ENCODE measurements at places on chromosomes 13 and 19. TPM values are rescaled to one million over a fixed set of nuclear protein-coding genes. Genes with fewer than 3 reads are reported as not detected.
A peak's percentile ranks its signal among the peaks of the same experiment; 100 is the strongest.

- no peak for DNase-seq
Observed at GRCh38 chr19:42480335-42481095, 37.8 kb upstream of the CXCL17 start.

- no peak for DNase-seq
Observed at GRCh38 chr19:30245401-30246039, 126.7 kb upstream of the ZNF536 start.

DNA sequence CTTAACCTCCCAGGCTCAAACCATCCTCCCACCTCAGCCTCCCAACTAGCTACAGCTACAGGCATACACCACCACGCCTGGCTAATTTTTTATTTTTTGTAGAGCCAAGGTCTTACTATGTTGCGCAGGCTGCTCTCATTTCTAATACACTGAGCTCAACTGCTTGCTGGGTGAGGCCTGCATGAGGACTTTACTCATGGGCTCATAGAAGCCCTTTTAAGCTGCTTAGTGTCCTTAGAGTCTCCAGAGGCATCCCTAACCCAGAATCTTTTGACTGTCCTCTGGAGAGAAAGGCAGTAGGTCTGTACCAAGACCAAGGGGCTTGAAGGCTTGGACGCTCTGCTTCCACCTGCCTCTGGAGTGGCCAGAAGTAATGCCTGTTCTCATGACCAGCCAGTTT is 141.6 kb downstream of the TM9SF2 start:
- DNase-seq: no peak

- peak; percentile 24 for DNase-seq
Observed at GRCh38 chr13:97505017-97505416, 71.0 kb downstream of the RAP2A start.

DNA sequence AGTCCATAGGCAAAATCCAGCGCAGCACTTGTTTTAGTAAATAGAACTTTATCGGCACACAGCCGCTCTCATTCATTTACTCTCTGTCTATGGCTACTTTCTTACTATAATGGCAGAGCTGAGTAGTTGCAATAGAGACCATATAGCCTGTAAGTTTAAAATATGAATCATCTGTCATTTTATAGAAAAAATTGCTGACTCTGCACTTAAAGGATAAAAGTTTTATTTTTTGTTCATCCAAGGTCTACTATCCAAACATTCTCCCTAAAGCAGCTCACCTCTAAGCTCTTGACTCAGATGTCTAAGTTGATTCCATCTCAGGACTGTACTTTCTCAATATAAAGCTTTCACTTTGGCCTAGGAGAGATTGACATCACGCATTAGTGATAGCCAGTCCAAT is 825.7 kb downstream of the OLFM4 start:
- no peak for DNase-seq

- DNase-seq: peak; percentile 2
Observed at GRCh38 chr13:35309706-35310105, 166.8 kb downstream of the MAB21L1 start.

DNA sequence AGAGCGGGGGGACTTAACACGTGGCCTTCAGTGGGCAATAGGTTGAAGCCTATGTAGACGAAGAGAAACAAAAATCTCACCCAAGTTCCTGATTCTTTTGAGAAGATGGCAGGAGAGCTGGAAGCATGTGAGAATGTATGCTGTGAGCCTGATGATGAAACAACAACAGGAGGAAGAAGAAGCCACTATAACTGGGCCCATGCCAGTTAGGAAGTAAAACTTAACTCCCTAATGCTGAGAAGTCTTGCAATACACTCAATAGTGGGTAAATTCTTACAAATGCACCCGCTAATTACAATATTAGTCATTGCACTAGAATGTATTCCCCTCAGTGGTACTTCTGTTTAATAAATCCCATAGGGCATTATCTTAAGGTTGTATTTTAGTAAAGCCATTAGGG is 9.1 kb downstream of the PCDH17 start:
- no peak for DNase-seq

- peak; percentile 97 for DNase-seq
Observed at GRCh38 chr19:8361921-8362793, 1.8 kb upstream of the ANGPTL4 start.

- DNase-seq: peak; percentile 75
Observed at GRCh38 chr19:13036366-13036976, 41.2 kb downstream of the NFIX start.

DNA sequence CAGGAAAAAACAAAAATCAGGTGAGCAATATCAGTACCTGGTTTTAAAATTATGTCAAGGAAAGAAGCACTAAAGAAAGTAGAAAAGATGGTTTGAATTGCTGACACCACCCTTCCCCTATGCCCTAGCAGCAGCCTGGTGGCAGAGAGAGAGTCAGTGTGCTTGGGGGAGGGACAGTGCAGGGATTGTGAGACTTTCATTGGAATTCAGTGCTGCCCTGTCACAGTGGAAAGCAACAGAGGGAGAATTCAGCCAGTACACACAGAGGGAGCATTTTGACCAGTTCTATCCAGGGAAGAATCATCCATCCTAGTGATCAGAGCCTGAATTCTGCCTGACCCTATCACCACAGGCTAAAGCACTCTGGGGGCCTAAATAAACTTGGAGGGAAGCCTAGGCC is 222.4 kb upstream of the PCDH17 start:
- peak; percentile 5 for DNase-seq

The ANGPTL8 gene
- total RNA-seq: not detected

The IRS2 gene
- total RNA-seq: 6.3 TPM

The TMEM59L gene
- total RNA-seq: 12.0 TPM

The CBLC gene
- total RNA-seq: 2.8 TPM

Data from tongue (tissue), 3 donors.